ENCODE measurements at places on chromosomes 3 and 15. TPM values are rescaled to one million over a fixed set of nuclear protein-coding genes. Genes with fewer than 3 reads are reported as not detected.

Gene ROPN1
- not detected for total RNA-seq

Gene OSTN
- total RNA-seq, result not detected

Gene ZDHHC23
- total RNA-seq, result 10.6 TPM

Gene AHSG
- not detected for total RNA-seq

GRCh38 chr3:151268267-151269235 is 9.8 kb downstream of the P2RY14 start:
- no peak overlapping the region for H3K27ac ChIP-seq
- H3K4me3 ChIP-seq, result no peak overlapping the region
- DNase-seq, result no peak
- no peaks in the 10 kb centered on the region for H3K27me3 ChIP-seq
- no peaks in the 10 kb centered on the region for H3K36me3 ChIP-seq

DNA sequence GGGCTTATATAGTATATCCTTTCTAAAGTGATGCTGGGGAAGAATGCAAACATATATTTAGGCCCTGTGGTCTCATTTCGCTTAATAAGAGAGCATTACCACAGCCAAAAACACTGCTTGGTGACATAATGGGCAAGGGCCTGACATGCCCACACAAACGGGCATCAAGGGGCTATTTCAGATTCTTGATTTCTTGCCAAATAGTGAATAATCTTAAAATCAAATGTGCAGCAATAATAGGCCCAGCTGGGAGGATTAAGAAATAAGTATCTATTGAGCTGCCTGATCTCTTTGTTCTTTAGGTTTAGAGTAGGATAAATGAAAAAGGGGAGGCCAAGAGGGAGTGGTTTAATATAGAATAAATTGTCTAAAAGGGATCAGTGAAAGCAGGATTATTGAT is 241.0 kb upstream of the GBE1 start:
- H3K27ac ChIP-seq, result no peak overlapping the region
- H3K4me1 ChIP-seq, result no peaks in the 10 kb centered on the region
- no peaks in the 10 kb centered on the region for H3K27me3 ChIP-seq

DNA sequence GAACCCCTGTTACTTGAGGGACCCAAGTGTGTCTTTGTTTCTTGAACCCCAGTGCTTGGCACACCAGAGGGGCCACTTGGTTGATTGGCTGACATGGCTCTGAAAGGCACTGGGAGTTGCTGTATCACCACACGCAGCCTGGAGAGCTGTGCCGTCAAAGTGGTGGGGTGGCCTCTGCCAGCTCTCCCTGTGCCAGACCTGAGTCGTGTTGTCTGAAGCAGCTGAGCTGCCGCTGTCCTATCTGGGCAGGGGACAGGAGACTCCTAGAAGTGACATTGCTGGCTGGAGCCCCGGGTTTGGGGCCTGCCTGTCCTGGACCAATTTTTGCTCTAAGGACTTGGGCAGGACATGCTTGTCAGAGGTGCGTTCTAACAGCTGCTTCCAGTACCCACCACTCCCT is 5.5 kb upstream of the SNX22 start:
- H3K36me3 ChIP-seq, result peaks cover 54% of the 10 kb centered on the region
- DNase-seq, result no peak
- no peaks in the 10 kb centered on the region for H3K27me3 ChIP-seq
- H3K4me1 ChIP-seq, result peaks cover 13% of the 10 kb centered on the region
- no peak overlapping the region for H3K27ac ChIP-seq

- no peak overlapping the region for H3K4me3 ChIP-seq
- peaks cover 11% of the 10 kb centered on the region for H3K4me1 ChIP-seq
- no peaks in the 10 kb centered on the region for H3K27me3 ChIP-seq
- H3K36me3 ChIP-seq, result no peaks in the 10 kb centered on the region
Measured at GRCh38 chr3:52077925-52078324, 21.6 kb upstream of the DUSP7 start.

GRCh38 chr3:123759311-123759710 is 124.8 kb downstream of the MYLK start:
- H3K27me3 ChIP-seq, result no peaks in the 10 kb centered on the region
- H3K4me3 ChIP-seq, result no peak overlapping the region
- H3K27ac ChIP-seq, result no peak overlapping the region
- no peak for DNase-seq
